ENCODE measurements at places on chromosomes 12 and 14. TPM values are rescaled to one million over a fixed set of nuclear protein-coding genes. Genes with fewer than 3 reads are reported as not detected.

KITLG gene
- 40.4 TPM for total RNA-seq

DNA sequence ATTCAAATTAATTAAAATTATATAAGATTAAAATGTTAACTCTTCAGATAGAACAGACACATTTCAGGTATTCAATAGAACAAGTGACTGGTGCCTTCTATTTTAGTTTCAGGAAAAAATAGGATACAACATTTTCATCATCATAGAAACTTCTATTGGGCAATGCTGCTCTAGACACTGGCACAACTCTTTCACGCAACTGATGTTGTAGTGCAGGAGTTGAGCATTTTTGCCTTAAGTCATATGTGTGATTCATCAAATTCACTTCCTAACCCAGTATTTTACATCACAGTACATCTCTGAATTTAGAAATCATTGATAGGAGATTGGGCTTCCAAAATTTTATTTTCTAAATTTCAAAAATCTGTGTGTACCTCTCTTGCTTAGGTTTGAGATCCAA is 215.4 kb upstream of the DIO2 start:
- no peak for DNase-seq

DNA sequence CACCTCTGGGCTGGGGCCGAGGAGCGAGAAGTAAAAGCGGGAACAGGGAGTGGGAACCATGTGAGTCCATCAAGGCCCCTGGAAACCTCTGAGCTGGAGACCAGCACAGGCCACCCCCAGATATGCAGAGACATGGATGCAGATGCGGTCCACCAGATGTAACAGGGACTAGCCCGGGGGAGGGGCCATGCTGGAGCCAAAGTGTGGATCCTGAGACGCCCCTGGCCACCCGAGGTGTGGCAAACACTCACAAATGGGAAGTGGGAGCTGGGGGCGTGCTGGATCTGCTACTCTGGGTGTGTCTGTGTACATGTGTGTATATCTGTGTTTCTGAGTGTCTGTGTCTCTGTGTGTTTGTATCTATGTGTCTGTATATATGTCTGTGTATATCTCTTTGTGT is 12.8 kb downstream of the MYL2 start:
- DNase-seq = no peak

AQP2 gene
- total RNA-seq = not detected

- DNase-seq = peak; percentile 57
Measured at GRCh38 chr12:132600048-132601032, 10.0 kb downstream of the LRCOL1 start.

- peak; percentile 57 for DNase-seq
Measured at GRCh38 chr14:22319526-22320361, 269.3 kb downstream of the DAD1 start.

AQP6 gene
- total RNA-seq = not detected

- no peak for DNase-seq
Measured at GRCh38 chr12:738712-739111, 13.7 kb upstream of the WNK1 start.

DNA sequence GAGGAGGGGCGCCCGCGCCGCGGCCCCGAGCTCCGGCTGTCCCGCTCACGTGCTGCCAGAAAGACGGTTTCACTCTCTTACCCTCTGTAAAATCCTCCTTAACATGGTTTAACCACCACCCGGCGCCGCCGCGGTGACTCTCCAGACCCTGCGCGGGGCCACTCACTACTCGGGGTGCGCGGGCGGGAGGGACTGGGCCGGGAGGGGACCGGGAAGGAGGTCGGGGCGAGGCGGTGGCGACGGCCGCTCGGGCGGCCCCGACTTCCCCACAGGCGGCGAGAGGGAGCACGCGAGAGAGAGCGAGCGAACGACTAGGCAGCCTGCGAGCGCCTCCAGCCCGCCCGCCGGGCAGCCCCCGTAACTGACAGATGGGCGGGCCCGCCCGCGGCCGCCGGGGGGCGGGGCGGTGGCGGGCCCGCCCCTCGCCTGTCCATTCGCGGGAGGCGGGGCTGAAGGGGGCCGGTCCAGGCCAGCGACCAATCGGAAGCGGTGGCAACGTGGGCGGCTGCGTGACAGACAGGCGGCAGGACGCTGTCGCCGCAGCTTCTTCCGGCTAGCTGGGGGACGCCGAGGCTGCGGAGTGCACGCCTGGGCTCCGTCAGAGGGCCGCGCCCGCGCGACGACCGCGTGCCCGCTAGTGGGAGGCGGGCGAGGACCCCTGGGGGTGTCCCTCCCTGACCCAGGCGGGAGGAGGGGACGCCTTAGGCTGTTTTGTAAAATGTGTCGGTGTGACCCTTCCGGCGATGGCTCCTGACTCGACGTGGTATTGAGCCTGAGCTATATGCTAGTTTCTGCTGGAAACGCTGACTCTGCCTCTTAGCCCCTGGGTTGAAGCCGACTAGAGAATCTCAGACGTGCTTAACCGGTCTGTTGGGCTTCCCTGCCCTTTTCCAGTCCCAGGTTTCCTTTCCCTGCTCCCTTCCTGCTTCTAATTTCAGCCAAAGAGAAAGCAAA is at the start of gene EEA1:
Gene EEA1, minus strand, starts transcription at position 334 of the 954 bp plus-strand sequence. Its CDS starts 229 bp downstream, at position 105.
- DNase-seq = peak; percentile 97

DNA sequence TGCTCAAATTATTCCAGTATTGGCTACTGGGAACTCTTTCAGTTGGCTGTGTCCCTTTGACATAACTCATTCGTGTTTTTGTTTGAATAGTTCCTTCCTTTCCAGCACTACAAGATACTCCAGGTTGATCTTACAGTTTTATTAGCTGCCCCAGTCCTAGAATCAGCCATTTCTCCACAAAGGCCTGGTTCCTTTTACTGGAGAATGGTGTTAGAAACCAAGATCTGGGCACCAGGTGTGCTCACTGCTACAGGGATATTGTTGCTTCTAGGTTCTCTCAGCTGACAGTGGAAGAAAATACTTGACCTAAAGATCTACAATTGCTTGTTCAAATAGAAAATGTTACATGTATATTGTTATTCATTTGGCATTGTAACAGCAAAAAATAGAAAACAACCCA is 21.9 kb downstream of the CDK17 start:
- no peak for DNase-seq

DNA sequence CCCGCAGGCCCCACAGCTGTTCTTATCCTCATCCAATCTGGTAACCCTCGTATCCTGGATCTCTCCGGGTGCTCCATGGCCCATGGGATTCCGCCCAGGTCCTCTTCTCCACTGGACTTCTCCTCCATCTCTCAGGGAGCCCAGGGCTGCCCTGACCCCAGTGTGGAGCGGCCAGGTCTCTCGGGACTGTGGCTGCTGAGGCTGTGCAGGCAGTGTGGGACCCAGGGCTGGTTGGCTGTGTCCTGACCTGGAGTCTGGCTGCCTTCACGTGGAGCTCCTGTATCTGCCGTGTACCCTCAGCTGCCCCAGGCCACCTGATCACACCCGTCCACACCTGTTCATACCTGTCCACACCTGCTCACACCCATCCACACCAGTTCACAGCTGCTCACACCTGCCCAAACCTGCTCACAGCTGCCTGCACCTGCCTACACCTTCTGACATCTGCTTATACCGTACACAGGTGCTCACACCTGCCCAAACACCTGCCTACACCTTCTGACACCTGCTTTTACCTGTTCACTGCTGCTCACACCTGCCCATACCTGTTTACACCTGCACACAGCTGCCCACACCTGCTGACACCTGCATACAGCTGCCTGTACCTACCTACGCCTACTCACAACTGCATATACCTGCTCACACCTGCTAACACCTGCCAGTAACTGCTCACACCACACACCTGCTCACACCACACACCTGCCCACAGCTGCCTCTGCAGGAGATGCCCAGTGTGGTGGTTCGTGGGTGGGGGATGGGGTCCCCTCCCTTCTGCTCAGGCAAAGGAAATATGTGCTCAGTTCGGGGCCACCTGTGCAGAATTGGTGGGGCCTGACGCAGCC is 92.2 kb downstream of the GALNT9 start:
- no peak for DNase-seq

GRCh38 chr14:33386140-33386539 is 447.5 kb downstream of the NPAS3 start:
- no peak for DNase-seq

- DNase-seq = no peak
Measured at GRCh38 chr12:52975204-52975603, 26.3 kb downstream of the KRT18 start.

TAS2R42 gene
- not detected for total RNA-seq

GRCh38 chr12:100567945-100568344 is 5.5 kb upstream of the GAS2L3 start:
- no peak for DNase-seq

GRCh38 chr12:126784328-126784921 is 1482.5 kb upstream of the TMEM132C start:
- DNase-seq = no peak

CLEC9A gene
- not detected for total RNA-seq

GRCh38 chr12:49288412-49288853 is 6.5 kb upstream of the PRPH start:
- peak; percentile 38 for DNase-seq

PROX2 gene
- total RNA-seq = not detected

- no peak for DNase-seq
Measured at GRCh38 chr12:126718365-126718764, 1548.6 kb upstream of the TMEM132C start.

DNA sequence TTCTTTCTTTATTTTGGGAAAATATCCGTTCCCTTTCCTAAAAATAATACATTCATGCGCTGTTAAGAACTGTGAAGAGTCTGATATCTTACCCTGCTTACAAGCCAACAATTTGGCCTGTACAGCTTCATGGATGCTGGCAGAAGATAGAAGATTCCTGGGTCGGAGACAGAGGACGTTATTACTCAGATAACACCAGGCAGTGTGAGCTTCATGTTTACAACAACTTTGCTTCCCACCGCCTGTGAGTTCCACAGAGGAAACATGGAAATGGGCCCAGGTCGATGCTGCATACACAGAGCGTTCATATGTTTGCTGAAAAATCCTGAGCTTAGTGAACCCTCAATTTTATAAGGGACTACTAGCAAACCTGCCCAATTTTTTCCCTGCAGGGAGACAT is 705.6 kb upstream of the SEL1L start:
- DNase-seq = no peak

Data from uterus (tissue), 4 donors.